Nucleus accumbens (tissue), 56 donors: ENCODE measurements at places on chromosomes 2 and 18.

GRCh38 chr2:38045811-38046210, 30.1 kb downstream of the CYP1B1 start:
- no peak for DNase-seq

DNA sequence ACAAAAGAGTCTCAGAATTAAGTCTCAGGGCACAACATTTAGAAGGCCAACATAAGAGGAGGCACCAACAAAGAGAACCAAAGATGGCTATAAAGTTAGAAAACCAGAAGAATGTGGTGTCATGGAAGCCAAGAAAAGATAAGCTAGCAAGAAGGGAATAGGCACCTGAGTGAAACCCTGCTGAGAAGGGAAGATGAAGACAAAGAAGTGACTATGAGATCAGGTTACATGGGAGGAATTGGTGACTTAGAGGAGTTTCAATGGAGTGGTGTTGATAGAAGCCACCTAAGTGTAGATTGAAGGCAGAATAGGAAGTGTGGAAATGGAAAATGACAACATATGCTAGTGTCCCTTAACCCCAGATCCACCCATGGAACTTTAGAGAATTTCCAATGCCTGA, 327.6 kb upstream of the KCNJ3 start:
- no peak for DNase-seq

- DNase-seq = no peak
Observed at GRCh38 chr18:45336448-45336847, 278.8 kb upstream of the SLC14A2 start.

DNA sequence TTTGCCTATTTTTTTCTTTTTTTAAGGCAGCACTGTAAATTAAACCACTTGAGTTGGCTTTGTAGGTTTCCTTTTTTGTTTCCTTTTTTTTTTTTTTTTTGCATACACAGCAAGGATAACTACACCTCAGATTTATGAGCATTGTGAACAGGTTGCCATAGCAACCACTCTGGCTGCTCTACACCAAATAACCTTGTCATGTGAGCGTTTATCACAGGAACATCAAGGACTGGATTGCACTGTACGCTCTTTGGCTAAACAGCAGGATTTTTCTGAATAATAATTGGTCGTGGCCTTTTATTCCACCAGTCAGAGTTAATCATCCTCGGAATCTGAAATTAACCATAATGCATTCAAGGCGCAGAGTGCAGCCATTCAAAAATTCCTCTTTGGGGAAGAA, 199.1 kb upstream of the SLC14A2 start:
- DNase-seq = no peak

GRCh38 chr2:149002891-149003740, 35.4 kb upstream of the LYPD6B start:
- DNase-seq = peak; percentile 43

- DNase-seq = no peak
Observed at GRCh38 chr18:11034884-11035283, 114.5 kb downstream of the PIEZO2 start.

- no peak for DNase-seq
Observed at GRCh38 chr2:170310876-170311502, 133.0 kb downstream of the MYO3B start.

- no peak for DNase-seq
Observed at GRCh38 chr2:151403914-151404313, 5.8 kb upstream of the RIF1 start.

DNA sequence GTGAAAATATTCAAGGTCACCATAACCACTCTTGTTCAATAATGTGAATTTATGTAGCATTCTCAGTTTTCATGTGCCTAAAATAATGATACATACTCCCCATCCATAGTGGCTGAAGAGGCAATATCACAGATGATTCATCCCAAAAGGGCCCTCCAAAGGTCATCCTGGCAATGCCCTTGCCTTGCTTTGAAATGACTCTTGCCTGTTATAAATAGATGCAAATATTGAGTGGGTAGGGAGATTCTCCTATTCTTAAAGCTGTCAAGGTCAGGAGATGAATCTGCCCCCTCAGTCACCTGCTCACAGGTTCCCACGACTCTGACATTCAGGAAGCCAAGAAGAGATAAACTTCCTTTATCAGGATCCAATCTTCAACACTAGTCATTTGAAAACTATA, 490.5 kb downstream of the TNS1 start:
- DNase-seq = no peak

GRCh38 chr2:158845444-158845843, 50.3 kb downstream of the DAPL1 start:
- no peak for DNase-seq

DNA sequence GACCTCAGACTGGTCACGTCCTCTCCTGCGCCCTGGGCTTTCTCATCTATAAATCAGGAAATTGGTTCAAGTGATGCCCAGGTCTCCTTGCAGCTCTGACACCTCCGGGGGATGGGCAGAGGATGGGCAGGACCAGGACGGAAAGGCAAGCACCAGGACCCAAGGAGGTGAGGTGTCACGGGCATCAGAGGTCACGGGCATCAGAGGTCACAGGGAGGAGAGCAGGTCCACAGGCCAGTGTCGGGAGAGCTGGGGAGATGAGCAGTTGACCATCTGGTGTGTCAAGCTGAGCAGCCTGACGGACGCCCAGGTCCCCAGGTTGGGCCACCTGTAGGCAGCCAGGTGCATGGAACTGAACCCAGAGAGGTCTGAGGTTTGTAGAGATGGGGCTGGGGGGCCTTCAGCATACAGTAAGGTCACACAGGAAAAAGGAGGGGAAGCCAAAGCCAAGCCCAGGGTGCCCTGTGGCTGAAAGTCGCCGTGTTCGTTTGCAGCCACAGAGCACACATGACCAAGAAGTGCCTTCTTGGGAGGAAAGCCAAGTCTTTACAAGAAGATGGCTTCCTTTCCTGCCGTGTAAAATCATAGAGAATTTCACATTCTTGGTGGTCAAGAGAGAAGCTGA, 240.4 kb downstream of the ATAD2B start:
- DNase-seq = no peak

- no peak for DNase-seq
Observed at GRCh38 chr18:23725827-23726661, 36.8 kb downstream of the LAMA3 start.

DNA sequence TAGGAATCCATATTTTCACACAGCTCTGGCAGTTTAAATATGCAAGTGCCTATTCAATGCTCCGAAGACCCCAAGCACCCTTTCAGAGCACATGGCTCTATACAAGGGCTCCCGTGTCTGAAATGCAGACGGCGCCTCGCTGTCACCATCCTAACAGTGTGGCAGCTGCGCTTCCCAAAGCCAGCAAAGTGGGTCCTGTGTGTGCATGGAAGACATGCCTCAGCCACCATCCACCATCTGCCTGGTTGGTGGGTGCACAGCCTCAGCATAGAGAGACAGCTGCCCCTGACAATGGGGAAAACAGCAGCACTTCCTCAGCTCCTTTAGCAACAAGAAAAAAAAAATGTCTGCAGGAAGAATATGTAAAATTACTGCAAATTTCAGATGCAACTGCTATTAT, 218.1 kb downstream of the SP3 start:
- DNase-seq = no peak

GRCh38 chr2:191675807-191676721, 1.9 kb upstream of the NABP1 start:
- DNase-seq = no peak

GRCh38 chr18:2908166-2908945, 61.5 kb downstream of the EMILIN2 start:
- DNase-seq = no peak

GRCh38 chr18:10536280-10536679, 10.5 kb downstream of the NAPG start:
- no peak for DNase-seq
